ENCODE measurements at places on chromosomes 12 and 14.

DNA sequence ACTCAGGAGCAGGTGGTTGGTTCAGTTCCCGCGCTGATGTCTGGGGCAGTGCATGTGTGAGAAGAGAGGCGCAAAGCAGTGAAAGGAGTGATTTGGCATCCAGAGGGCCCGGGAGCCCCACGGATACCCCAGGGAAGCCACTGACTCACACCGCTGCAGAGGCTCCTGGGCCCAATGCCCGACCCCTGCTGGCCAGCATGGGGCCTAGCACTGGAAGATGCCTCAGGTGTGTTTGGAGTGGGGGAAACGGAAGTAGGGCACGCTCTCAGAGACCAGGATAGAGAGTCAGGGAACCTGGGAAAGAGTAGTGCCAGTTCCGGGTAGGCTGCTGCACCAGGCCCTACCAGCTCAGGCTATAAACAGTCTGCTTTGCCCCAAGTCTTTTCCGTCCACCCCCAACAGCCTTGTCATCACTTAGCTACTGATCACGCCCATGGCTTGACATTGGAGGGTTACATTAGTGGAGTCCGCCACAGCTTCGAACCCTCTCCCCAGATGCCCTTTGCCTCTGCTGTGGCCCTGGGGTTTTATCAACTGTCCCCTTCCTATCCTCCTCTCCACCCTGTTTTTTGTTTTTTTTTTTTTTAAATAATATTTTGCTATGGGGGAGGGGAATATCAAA, 9.5 kb upstream of the CSAD start:
- peak; percentile 87 for DNase-seq

DNA sequence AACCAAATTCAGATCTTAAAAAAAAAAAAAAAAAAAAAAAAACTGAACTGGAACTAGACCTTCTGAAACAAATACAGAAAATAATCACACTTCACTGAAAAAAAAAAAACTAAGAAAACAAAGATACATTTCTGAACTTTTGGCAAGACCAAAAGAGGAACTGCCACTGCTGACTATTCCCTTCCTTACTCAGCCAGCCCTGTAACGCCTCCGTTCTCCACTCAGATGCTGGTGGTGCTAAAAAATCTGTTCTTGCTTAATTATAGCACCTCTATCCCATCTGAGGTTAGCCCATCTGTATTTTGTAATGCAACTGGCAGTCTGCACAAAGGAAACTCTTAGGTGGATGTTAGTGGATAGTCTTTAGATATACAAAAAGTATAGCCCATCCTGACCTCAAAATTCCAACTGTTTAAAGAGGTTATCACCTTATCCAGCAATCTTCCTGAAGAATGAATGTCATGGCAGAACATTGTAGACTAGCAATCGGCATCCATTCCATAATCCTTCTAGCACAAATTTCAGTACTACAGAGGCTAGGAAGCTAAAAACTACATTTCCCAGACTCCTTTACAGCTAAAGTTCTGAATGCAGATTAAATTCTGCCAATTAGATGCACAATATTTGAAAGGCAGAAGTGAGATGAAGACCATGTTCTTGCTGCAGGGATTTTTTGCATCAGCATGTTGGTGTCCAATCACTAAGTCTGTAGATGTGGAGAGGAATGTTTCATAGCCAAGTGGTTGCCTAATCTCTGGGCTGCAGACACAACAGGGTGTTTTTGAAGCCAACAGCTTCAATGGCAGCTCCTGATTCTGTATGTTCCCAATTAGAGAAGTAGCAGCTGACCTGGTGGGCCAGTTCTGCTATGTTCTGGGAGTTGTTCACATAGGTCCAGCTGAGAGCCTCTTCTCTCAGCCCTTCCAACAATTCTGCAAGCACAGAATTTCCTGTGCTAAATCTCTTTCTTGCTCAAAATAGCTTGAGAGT, 5.7 kb downstream of the MAP3K9 start:
- no peak for DNase-seq

GRCh38 chr12:76554405-76555230, 5.0 kb downstream of the OSBPL8 start:
- no peak for DNase-seq

GRCh38 chr12:119627019-119627643, 33.6 kb downstream of the TMEM233 start:
- no peak for DNase-seq

DNA sequence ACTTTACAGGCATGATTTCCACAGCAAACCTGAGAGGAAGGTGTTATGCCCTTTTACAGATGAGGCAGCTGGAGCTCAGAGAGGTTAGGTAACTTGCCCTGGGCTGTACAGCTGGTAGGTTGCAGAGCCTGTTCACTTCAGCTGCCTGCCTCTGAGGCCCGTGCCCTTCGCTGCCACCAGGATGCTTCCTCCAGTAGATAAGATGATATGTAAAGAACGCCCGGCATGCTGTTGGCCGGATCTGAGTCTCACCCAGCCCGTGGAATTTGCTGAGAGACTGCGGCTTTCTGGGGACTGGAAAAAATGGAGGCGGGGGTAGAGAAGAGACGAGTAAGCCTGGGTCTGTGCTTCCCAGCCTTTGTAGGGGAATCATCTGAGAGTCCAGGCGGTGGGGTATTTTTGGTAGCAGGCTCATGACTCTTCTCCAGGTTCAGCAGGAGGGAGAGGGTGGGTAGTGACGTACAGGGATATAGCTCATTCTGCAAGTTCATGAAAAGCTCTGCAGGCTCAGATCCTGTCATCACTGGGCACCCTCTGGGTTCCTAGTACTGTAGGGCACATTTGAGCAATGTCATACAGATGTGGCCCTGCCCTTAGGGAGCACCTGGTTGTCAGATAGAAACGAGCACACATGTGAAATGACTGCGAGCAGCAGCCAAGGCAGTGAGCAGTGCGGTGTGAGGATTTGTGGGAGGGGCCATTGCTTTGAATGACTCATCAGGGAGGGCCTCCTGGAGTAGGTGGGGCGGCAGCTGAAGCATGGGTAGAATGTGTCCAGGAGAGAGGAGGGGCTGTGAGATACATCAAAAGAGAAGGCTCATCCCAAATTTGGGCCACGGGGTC, 159.4 kb downstream of the TSPAN9 start:
- peak; percentile 50 for DNase-seq

- DNase-seq = no peak
Observed at GRCh38 chr14:91889477-91890211, 22.3 kb upstream of the TC2N start.

DNA sequence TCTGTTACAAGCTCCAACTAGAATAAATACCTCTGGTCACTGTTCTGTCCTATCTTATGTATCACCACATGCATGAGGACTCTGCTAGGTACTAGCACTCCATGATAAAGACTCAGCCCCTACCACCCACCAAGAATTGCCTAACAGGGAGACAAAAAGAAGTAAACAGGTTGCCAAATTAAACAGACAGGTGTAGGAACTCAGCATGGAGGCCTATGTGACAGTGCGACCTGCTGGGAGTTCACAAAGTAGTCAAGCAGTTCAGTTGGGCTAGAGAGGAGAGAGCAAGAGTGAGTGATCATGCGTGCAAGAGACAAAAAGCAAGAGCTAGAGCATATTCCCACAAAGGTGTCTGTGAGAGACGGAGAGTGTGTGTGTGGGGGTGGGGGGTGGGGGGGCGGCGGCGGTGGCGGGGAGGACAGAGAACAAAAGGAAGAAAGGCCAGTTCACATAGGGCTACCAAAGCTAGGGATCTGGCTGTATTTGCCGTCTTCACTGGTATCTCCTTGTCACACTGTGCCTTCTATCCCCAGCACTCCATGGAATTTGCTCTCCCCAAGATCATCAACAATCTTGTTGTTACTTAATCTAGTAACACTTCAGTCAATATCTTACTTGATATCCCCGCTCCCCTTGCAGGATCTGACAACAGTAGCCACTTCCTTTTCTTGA, 81.2 kb downstream of the SPPL3 start:
- DNase-seq = no peak

GRCh38 chr12:54933376-54933775, 51.2 kb downstream of the TESPA1 start:
- DNase-seq = no peak

GRCh38 chr14:53861781-53862180, 94.8 kb downstream of the BMP4 start:
- no peak for DNase-seq

DNA sequence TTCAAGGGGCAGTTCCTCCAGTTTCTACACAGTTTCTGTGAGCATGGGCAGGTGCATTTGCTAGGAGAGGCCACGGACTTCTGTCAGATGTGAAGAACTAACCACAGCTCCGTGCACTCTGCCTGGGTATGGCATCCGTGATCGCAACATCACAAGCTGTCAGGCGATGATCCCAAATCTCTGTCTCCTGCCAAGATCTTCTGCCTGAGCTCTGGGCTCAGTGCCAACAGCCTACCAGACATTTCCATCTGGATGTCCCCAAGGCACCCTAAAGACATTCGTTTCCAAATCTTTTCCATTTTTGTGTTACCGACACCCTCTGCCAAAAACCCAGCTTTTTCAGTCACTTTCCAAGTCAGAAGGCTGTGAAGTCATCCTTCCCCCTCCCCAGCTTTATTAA, 292.1 kb downstream of the GLT1D1 start:
- DNase-seq = no peak

GRCh38 chr12:19916196-19916753, 452.1 kb upstream of the PDE3A start:
- no peak for DNase-seq

DNA sequence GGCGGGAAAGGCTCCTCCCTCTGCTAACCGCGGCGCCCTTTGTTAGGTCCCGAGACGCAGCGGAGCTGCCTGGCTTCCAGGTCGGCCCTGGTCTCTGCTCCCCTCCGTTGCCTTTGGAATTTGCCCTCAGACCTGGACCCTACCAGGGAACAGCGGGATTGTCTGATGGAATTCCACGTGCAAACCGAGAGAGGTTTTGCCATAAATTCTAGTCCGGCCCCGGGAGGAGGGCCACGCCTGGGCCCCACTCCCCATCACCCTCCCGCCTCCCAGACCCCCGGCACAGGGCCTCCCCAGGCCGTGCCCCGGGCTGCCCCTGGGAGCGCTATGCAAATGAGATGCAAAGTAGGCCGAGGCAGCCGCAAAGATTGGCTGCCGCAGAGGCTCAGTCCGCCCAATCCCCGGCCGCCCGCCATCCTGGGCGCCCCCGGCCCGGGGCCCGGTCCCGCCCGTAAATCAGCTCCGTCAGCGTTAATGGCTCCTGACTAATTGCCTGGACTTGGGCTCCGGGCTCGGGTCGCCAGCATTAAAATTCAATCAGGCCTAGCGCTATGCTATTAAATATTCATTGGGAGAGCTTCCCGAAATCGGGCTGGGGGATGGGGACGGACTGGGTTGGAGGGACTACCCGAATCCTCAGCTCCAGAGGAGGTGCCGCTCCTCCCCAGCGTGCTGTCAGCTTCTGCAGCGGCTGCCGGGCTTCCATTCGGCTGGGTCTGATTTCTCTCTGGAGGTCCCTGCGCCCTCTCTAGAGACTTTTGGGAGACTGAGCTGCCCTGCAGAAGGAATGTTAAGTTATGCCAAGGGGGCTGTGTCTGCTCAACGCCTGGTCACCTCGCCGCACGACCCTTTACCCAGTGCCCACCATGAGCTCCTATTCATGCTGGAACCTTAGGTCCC, 15.7 kb upstream of the FIGNL2 start:
- DNase-seq = peak; percentile 59

DNA sequence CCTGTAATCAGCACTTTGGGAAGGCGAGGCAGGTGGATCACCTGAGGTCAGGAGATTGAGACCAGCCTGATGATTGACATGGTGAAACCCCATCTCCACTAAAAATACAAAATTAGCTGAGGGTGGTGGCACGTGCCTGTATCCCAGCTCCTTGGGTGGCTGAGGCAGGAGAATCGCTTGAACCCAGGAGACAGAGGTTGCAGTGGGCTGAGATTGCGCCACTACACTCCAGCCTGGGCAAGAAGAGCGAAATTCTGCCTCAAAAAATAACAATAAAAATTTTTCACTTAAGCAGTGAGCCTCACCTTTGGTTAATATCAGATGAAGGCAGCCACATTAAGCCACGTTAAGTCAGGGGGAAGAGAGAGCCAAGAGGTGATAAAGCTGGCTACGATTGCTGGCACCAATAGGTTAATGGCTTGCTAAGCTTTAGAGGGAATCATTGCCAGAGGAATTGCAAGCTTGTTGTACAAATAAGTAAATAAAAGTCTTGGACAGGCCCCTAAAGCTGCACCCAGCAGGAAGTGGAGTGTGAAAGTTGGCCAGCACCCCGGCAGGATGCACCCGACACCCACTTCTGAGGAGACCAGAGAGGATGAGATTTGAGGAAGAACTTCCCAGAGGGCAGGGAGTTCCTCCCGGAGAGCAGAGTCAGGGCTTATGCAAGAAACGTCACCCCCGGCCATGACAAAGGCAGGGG, 41.3 kb upstream of the TESC start:
- DNase-seq = peak; percentile 33

GRCh38 chr12:90572778-90573177, 382.2 kb downstream of the CCER1 start:
- no peak for DNase-seq

GRCh38 chr12:42469355-42470175, 120.0 kb downstream of the PRICKLE1 start:
- no peak for DNase-seq

GRCh38 chr12:52585066-52585465, 11.4 kb upstream of the KRT74 start:
- no peak for DNase-seq

DNA sequence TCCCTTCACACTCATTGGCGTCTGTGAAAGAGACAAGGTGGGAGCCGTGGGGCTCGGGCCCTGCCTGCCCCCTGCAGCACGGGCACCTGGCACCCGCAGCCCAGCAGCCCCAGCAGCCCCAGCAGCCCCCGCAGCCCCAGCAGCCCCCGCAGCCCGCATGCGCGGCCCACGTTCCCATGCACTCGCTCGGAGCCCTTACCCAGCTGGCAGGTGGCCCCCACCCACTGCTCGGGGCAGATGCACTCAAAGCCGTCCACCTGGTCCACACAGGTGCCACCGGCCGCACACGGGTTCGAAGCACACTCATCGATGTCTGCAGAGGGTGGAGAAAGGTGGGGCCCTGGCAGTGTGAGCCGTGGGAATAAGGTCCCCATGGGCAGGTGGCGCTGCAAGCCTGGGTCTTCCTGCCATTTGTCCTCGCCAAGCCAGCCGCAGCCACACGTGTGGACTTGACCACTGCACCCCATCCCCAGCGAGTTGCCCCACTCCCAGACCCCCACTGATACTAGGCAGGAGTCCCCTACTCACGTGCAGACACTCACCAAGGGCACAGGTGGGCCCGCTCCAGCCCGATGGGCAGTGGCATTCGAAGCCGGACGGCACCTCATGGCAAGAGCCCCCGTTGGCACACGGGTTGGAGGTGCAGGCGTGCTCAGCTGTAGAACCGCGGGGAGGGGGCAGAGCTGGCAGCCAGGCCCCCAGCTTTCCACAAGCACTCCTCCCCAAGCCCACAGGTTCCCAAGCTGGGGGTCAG, 17.3 kb downstream of the JAG2 start:
- no peak for DNase-seq

- DNase-seq = no peak
Observed at GRCh38 chr12:22667122-22667521, 42.2 kb downstream of the ETNK1 start.

All from GM03348 (cell line).